Epithelial cell of proximal tubule (primary cell): ENCODE measurements at places on chromosomes 6 and 20.

- DNase-seq = no peak
Measured at GRCh38 chr6:152952866-152953509, 29.9 kb downstream of the FBXO5 start.

DNA sequence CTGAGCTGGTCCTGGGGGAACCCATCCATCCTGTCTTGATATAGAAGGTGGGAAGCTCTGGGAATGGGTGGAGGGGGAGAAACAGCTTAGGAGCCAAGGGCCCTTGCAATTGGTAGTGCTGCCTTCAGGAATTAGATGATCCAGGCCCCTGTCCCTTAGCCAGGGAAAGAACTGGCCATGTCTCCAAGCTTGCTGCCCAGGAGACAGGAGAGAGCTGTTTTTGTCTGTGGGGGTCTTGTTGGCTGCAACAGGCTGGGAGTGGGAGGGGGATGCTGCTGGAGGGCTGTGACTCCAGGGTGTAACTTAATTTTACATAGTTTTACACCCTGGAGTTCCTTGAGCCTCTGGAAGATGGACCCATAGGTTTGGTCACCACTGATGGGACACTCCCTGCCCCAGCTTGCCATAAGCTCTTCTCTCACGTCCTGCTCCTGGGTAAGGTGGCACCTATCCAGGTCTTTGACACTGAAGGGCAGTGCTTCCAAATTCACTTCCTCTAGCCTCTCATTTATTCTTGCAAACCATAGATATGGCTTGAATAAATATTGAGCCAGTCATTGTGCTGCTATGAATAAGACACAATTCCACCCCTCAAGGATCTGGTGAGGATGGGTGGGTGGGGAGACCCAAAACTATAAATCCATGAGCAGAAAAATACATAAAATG lies 16.8 kb downstream of the VEGFA start:
- DNase-seq = no peak

GRCh38 chr20:49846206-49846807 lies 33.7 kb downstream of the SLC9A8 start:
- DNase-seq = no peak

DNA sequence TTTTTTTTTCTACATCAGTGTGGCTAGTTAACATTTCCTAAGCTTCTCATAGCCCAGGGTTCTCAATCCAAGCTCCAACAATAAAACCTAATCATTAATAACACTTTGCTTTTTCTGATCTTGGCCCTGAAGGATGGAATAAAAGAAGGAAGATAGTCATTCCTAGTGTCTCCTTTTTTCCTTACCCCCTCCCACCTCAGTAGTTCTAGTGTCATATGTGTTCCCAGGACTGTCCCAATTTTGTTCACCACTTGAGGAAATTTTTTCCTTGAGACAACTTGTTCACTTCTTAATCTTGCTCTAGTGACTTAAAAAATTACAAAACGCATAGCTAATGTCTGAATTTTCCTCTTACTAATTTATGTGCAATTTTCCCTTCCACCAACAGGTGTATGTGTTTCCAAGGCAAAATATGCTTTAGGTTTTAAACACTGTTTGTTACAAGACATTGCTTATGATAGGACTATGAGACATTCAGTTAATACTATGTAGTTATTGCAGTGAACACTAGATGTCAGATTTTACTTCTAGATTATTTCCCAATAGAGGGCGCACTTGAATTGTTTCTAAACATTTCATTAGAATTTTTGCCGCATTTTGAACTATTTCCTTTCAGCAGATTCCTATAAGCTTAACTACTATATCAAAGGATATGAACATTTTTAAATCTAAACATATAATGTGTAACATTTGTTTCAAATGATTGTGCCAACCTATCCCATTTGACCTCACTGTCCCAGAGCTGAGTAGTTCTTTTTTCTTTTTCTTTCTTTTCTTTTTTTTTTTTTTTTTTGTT lies 18.5 kb upstream of the C6orf141 start:
- no peak for DNase-seq

DNA sequence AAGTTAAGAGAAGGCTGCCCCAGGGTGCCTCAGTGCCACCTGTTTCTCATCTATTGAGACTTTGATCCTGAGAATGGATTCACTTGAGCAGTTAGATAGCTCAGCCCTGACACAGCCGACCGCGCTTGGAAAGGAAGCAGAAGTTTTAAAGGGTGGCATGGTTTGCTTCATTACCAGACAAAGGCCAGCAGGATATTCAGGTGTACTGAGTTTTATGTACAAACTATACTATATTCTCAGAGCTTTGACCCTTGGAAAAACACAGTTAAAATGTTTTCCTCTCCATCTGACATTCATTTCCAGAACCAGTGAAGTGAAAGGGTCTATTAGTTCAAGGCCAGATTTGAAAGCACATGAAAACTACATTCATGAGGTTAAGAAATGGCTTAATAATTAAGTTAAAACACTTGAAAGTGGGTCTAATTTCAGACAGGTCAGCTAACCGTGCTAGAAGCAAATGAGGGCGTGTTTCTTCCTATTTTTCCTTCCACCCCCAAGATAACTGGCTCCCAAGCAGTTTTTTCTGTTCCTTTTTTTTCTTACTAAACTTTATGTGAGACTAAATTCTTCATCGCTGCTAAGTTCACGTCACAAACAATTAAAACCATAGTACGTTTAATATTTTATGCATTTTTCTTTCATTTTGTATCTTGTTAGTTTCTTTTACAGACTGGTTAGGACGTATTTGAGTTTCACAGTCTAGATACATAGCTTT lies 385.3 kb upstream of the SOX4 start:
- peak; percentile 74 for DNase-seq

GRCh38 chr6:157093536-157093935 lies 229.8 kb downstream of the TMEM242 start:
- DNase-seq = no peak

GRCh38 chr20:10178727-10179313 lies 39.8 kb upstream of the SNAP25 start:
- DNase-seq = no peak

DNA sequence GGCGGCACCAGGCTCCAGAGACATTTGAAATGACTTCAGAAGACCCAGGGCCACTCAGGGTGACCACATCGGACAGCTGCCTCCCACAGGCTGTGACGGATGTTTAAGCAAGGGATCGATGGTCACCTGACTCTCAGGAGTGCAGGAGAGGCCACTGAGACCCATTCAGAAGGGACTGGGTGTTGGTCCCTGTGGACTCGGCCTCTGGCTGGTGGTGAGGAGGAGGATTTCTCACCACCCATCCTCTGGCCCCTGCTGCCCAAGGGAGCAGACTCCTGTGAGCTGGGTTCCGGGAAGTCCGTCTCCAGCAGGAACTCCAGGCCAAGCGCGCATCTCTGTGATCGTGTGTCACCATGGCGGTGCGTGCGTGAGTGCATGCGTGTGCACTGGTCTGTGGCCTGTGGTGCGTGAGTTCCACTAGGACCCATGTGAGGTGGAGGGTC lies 25.5 kb downstream of the NPEPL1 start:
- no peak for DNase-seq

DNA sequence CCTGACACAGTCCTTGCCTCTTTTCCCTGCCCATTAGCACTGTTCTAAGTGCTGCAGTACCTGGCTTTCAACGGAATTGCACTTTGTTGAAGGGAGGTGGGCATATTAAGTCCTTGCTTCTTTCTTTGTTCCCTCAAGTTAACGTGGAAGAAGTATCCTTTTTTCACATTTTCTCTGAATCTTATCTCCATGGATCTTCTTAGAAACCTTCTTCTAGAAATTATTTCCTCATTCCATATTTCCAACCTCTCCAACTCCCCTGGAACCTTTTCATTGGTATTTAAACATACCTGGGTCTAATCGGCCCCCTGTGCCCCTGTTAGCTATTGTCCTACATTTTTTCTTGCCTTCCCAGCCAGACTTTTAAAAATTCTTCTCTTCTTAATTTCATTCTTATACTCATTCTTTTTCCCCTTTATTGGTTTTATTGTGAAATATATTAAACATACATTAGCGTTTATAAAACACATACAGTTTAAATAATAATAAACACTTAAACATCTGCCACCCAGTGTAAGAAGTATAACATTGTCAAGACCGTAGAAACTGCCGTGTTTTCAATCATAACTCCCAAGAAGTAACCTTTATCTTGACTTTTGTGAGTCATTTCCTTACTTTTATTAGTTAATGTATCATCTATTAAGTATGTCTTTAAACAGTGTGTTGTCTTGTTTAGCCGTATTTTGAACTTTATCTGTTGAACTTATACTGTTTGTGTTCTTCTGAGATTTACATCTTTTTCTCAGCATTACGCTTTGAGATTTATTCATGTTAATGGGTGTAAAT lies 118.2 kb downstream of the CDKAL1 start:
- DNase-seq = peak; percentile 68

DNA sequence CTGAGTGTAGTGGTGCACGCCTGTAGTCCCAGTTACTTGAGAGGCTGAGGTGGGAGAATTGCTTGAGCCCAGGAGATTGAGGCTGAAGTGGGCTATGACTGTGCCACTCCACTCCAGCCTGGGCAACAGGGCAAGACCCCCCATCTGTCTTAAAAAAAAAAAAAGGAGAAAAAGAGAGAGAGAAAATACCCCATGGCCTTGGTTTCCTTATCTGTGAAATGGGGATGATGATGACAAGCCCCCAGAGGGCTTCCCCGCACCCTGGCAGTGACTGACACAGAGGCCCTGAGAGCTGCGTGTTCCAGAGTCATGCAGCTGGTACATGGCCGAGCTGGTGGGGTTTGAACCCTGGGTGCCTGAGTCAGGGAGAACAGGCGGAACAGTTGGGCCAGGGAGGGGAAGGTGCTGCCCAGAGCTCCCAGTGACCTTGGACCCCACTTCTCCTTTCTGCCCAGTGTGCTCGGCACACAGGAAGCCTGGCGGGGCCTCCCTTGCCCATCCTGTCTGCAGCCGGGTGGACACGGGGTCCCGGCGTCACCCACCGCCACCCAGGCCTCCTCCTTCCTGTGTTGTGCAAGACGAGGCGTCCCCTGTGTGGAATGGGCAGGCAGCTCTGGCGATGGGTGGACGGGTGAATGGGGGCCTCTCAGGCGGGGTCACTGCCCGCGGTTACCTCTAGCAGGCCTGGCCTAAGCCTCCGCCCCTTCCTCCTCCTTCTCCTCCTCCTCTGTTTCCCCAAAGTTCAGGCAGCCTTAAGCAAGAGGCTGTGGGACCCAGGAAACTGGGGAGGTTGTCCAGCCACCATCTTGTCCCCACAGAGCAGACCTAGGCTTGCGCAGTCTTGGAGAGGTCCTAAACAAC lies 84.2 kb downstream of the CEBPB start:
- no peak for DNase-seq

GRCh38 chr20:39016041-39016440 lies 53.9 kb downstream of the DHX35 start:
- no peak for DNase-seq

DNA sequence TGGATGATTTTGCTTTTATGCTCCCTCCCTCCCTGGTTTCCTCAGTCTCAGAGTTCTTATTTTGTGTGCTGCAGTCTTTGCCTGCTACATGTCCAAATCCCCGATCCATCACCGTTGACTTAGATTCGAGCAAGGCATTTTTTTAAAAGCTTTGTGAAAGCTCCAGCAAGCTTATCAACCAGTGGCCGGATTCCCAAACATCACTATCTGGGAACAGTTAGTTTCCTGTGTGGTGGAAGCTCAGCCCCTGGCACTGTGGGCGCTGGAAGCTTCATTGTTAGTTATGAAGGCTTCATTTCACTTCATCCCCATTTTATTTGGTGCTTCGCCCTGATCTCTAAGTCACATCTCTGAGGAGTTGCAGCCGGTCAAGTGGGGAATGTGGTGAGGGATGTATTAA lies 44.7 kb downstream of the DEK start:
- no peak for DNase-seq

DNA sequence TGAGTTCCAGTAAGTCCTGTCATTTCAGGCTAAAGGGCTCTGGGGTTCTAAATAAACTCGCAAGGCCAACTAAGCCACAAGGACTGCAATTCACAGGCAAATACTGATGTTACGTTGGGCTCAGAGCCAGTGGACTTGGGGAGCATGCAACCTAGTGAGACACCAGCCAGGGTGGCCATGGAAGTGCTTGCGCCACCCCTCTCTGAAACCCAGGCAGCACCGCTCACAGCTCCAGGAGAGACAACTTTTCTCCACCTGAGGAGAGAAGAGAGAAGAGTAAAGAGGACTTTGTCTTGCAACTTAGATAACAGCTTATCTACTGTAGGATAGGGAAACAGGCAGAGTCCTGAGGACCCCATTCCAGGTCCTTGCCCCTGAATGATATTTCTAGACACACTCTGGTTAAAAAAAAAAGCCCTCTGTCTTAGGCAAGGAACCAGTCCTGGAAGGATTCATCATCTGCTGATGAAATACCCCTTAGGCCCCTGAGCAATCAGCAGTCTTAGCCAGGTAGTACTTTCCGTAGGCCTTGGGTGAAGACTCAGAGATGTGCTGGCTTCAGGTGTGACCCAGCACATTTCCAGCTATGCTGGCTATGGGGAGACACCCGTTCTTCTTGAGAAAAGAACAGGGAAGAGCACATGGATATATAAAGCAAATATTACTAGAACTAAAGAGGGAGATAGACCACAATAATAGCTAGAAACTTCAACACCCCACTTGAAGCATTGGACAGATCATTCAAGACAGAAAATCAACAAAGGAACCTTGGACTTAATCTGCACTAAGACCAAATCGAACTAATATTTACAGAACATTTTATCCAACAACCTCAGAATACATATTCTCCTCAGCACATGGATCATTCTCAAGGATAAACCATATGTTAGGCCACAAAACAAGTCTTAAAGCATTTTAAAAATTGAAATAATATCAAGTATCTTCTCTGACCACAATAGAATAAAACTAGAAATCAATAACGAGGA lies 31.5 kb upstream of the TBC1D32 start:
- no peak for DNase-seq

DNA sequence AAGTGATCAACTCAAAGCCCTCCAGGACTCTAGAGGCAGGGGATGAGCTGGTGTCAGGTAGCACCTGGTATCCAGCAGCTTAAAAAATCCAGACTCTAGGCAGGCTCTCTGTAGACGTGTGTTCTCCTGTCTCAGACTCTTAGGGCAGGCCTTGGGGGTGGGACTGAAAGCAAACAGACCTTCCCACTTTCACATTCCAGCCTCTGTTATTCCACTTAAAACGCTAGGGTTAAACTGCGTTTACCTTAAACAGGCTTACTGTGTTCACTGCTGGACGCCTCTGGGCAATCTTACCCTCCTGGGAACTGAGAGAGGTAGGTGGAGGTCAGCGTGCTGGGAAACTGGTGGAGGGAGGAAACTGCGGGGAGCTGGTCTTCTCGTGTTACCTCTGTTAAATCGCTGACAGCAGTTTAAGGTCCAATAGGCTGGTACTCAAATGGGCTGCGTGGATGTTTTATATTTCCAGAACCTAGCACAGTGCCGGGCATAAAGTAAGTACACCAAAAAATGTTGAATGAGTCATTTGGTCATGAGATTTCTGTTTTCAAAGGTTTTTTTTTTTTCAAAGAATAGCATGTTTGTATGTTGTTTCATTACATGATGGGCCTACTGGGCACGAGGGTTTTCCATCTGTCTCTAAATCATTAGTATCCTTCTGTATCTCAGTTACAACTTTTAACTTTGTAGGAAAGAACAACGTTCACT lies at the start of gene GCNT2:
Gene GCNT2 (plus strand): TSS at position 248 of the 705 bp plus-strand sequence. CDS start 7,561 bp downstream, outside the sequence.
- DNase-seq = peak; percentile 74

- no peak for DNase-seq
Measured at GRCh38 chr6:141464896-141465295, 667.8 kb upstream of the GJE1 start.
